ENCODE measurements at places on chromosomes 2 and 18.

GRCh38 chr18:53785811-53786210, 438.7 kb downstream of the MBD2 start:
- no peak for DNase-seq

- no peak for DNase-seq
These were observed 87.4 kb upstream of the HS6ST1 start for GRCh38 chr2:128405981-128406613.

DNA sequence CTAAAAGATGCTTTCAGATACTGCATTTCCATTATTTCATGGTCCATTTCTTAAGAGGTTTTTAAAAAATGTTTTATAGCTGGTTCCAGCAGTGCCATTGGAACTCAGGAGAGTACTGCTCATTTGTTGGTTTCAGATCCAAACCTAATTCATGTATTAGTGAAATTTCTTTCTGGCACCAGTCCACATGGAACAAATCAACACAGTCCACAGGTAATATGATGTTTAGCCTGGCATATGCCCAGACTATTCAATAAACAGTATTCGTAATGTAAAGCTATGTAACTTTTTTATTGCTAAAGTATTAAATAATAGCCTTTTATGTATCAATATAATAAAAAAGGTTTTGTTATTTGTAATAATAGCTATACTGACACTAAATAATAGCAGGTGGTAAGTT, 134.5 kb downstream of the BIRC6 start:
- DNase-seq: no peak

DNA sequence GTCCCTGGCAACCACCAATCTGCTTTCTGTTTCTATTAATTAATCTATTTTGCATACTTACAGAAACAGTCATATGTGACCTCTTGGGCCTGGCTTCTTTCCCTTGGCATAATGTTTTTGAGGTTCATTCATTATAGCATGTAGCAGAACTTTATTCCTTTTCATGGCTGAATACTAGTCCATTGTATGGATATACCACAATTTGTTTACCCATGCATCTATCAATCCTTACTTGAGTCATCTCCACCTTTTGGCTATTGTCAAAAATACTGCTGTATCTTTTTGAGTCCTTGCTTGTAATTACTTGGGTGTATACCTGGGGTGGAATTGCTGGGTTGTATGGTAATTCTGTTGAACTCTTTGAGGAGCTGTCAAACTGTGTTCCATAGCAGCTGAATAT, 126.8 kb downstream of the CTIF start:
- no peak for DNase-seq
